ENCODE measurements at places on chromosomes 11 and 22. TPM values are rescaled to one million over a fixed set of nuclear protein-coding genes. Genes with fewer than 3 reads are reported as not detected.

The KCNA4 gene
- total RNA-seq = not detected

The C11orf86 gene
- not detected for total RNA-seq

GRCh38 chr22:24023204-24023789, 12.2 kb downstream of the CABIN1 start:
- no peak for DNase-seq

The BRD1 gene
- total RNA-seq = 21.6 TPM

- DNase-seq = no peak
Observed at GRCh38 chr11:45621588-45621987, 43.8 kb downstream of the CHST1 start.

GRCh38 chr11:75725547-75726320, 8.1 kb downstream of the MOGAT2 start:
- no peak for DNase-seq

The BCO2 gene
- 1.8 TPM for total RNA-seq

GRCh38 chr11:13033760-13034533, 24.8 kb downstream of the RASSF10 start:
- no peak for DNase-seq

DNA sequence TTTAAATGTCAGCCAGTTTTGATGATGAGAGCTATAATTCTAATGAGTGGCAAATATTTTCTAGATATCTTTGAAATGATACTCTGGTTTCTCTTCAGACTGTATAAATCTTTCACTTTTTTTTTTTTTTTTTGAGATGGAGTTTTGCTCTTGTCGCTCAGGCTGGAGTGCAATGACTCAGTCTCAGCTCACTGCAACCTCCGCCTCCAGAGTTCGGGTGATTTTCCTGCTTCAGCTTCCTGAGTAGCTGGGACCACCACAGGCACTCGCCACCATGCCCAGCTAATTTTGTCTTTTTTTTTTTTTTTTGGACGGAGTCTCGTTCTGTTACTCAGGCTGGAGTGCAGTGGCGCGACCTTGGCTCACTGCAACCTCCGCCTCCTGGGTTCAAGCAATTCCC, 113.6 kb downstream of the TEAD1 start:
- peak; percentile 54 for DNase-seq

The ZNF280B gene
- total RNA-seq = 0.28 TPM

DNA sequence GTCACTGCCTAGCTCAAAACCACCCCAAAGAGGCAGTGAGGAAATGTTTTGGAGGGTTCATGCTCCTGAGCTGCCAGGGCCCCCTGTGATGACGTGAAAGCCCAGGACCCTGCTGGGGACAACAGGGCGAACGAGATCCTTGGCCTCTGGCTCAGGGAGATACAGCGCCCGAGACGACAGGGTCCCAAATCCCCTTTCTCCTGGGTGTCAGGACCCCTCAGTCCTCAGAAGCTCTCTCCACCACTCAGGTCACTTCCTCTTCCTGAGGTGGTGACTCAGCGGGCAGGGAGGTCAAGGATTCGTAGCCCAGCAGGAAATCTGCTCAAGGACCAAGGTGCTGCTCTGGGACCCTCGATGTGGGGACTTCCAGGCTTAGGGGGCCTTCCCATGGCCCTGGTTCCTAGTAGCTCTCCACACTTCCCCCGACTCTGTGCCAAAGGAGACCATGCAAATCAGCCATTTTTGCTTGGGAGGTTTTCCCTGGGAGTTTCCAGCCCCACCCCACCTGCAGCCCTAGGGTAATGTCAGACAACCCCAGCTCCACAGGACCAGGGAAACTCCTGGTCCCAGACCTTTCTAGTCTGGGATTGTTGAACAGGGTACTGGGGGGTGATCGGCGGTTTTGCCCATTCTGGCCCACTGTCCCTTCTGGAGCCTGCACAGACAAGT, 12.8 kb downstream of the BCL9L start:
- DNase-seq = no peak

- DNase-seq = no peak
Observed at GRCh38 chr11:83047515-83048225, 24.0 kb downstream of the RAB30 start.

DNA sequence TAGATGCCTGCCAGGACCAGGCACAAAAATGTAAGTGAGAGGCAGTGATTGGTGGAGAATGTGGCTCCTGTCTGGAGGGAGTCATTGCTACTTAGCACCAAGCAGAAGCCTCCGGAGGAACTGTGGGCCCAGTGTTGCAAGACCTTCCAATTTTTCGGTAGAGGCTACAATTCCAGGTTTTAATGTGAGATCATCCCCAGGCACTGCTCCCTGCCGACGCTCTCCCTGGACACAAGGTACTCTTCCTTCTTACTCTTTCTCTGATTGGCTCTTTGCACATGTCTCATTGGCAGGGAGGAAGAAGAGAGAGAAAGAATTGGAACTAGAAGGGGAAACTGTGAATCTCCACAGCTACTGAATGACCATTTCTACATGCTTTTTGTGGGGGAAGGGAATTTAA, 53.7 kb upstream of the EP300 start:
- no peak for DNase-seq

GRCh38 chr11:69190796-69191536, 35.2 kb downstream of the SMIM38 start:
- no peak for DNase-seq

- DNase-seq = no peak
Observed at GRCh38 chr22:49765951-49766350, 61.7 kb downstream of the BRD1 start.

The MAPK8IP2 gene
- 0.13 TPM for total RNA-seq

DNA sequence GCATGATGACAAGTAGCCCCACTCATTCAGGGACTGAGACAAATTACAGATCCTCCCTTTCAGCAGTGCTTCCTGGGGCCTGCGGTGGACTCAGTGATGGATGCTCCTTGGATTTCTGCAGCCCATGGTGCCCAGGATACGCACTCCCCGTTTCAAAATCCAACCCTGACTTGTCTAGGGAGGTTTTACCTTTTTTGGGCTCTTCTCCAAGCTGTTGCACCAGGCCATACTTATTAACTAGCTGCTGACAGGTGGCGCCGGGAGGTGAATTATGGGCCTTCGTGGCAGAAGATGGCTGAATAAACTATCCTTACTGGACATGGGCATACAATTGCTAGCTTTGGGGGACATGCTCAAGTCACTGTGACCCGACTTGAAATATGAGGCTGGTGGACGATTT, 324.3 kb upstream of the SYN3 start:
- DNase-seq = no peak

GRCh38 chr11:78603792-78604191, 29.1 kb upstream of the NARS2 start:
- no peak for DNase-seq
